Ovary (tissue), 10 donors: ENCODE measurements at places on chromosomes 16 and 17. TPM values are rescaled to one million over a fixed set of nuclear protein-coding genes. Genes with fewer than 3 reads are reported as not detected.

The KCNAB3 gene
- 3.9 TPM for polyA plus RNA-seq

GRCh38 chr17:43932923-43933322, 9.4 kb downstream of the PPY start:
- DNase-seq, result no peak

The RNU2-1 gene
- polyA plus RNA-seq, result not detected

DNA sequence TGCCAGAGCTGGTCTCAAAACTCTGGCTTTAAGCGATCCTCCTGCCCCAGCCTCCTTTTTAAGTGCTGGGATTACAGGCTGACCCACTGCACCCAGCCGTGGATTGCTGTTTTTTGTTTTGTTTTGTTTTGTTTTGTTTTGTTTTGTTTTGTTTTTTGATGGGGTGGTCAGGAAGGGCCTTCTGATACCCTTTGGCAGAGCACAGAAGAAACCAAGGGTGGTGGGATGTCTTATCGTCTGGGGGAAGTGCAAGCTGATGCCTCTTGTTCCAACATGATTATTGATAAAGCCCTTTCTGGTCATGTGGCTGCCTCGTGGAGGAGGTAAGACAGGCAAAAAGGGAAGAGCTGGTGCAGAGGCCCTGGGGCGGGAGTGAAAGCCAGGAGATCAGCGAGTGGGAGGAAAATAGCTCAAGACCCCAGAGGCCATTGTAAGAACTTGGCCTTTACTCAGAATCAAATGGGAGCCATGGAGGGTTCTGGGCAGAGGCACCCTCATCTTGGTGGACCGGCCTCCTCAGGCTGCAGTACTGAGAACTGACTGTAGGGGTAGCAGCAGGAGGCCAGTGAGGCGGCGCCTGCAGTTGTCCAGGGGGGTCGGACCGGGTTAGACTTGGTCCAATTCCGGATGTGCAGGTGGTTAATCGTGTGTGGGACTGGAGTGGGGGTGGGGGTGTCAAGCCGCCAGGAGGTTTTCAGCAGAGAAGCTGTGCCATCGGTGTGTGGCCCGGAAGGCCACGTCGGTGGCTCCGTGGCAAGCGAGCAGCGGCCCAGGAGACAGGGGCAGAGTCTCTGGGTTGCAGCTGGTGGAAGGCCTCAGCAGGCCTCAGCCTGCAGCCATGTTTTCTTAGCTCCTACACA, 84.4 kb upstream of the GSE1 start:
- DNase-seq, result no peak
